GM04503 (cell line): ENCODE measurements at places on chromosomes 4 and X.

GRCh38 chr4:2396781-2397368 lies 21.6 kb downstream of the ZFYVE28 start:
- DNase-seq, result no peak

DNA sequence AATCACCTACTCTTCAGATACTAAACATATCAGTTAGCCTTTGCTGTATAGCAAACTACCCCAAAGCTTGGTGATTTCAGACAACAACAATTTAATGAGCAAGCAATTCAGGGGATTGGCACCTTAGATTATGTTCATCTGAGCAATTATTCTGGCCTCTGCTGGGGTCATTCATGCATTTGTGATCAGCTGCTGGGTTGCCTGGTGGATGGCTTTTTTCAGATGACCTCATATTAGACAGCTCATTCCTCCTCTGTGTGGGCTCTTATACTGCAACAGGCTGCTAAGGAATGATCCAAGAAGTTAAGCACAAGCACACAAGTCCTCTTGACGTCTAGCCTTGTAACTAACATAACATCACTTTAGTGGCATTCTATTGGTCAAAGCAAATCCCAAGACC lies 153.0 kb upstream of the PPP1R2C start:
- DNase-seq, result no peak

- DNase-seq, result no peak
Observed at GRCh38 chrX:24149351-24150050, at the start of gene ZFX. TSS of gene ZFX (plus strand) at chrX:24149729. CDS start at chrX:24172743, 23,014 bp downstream.

GRCh38 chr4:56611501-56611900 lies 69.6 kb downstream of the HOPX start:
- DNase-seq, result no peak

GRCh38 chr4:128162434-128162833 lies 101.3 kb downstream of the LARP1B start:
- no peak for DNase-seq

- DNase-seq, result no peak
Observed at GRCh38 chr4:75908555-75908954, 6.3 kb upstream of the PPEF2 start.

GRCh38 chr4:96295143-96295741 lies 455.3 kb downstream of the PDHA2 start:
- no peak for DNase-seq

DNA sequence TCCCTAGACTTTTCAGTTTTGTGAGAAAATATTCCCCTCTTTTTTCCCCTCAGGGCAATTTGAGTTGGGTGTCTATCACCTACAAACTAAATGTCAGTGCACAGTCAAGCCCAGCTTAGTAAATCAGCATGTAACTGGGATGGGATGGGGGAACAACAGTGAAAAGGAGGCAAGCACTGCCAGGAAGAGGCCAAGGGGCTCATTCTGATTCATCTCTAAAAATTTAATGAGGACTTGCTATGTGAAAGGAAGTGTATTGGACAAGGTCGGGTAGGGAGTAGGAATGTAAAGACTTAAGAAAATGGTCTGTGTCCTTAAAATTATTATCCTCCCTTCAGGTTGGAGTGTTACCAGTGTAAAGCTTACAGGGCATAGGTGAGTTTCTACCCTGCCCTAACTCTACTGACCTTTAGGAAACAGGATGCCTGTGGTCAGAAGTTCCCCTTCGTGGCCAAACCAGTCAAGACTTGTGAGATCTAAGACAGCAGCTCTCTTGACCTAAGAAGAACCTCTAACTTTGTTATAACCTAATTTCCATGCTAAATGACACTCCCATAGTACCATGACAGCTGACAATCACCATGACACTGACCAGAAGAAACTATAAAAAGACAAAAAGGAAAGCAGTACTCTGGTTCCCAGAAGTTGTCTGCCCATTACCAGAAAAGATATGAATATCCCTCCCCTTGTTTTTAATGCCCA lies 194.4 kb upstream of the LDB2 start:
- no peak for DNase-seq

DNA sequence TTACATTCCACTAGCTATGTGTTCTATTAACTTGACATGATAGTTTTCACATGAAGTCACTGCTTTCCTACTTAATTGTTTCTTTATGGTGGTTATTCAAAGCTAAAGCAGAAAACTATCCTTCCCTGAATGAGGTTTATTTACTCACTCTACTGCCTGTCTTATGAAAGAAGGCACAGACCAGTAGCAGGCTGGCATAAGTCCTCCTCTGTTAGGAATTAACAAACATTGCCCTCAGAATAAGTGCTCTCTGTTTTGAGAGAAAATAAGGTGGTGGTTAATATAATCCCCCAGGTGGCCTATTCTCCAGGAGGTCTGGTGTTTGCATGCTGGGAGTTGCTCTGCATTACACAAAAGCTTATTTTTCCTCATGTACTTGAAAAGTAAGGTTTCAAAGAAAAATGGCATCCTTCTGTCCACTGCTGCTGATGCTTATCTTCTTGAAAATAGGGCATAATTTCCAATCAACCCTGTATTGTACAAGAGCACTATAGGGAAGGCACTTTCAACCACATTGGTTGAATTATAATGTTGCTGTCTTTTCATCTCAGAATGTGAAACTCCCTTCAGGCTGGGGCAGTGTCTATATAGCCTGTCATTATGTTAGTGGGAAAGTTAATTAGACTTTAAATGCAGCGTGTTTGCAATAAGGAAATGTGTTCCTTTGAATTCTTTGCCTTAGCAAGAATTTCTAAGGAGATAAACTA lies 119.7 kb upstream of the TBC1D9 start:
- no peak for DNase-seq

GRCh38 chrX:123330229-123330942 lies 146.3 kb downstream of the GRIA3 start:
- DNase-seq, result no peak

GRCh38 chr4:76011700-76012387 lies 4.5 kb upstream of the CXCL9 start:
- DNase-seq, result peak; percentile 45

DNA sequence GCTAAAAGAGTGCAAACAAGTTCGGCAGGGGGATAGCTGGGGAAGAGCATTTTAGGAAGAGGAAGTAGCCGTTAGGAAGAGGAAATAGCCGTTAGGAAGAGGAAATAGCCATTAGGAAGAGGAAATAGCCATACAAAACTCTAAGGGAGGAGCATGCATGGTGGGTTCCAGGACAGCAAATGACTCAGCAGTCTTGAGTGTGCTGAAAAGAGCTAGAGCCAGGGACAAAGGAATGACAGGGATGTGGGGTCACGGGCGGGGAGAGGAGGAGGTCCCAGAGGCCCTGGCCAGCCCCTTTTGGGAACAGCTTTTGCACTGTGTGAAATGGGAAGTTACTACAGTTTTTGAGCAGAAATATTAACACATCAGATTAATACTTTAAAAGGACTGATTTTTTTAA lies 882.6 kb downstream of the TRIML1 start:
- DNase-seq, result peak; percentile 5

GRCh38 chr4:6324999-6325787 lies 55.5 kb downstream of the WFS1 start:
- DNase-seq, result no peak

GRCh38 chr4:77229433-77229832 lies 72.4 kb downstream of the CCNG2 start:
- DNase-seq, result no peak

- peak; percentile 28 for DNase-seq
Observed at GRCh38 chrX:15055146-15055930, 182.1 kb downstream of the MOSPD2 start.

DNA sequence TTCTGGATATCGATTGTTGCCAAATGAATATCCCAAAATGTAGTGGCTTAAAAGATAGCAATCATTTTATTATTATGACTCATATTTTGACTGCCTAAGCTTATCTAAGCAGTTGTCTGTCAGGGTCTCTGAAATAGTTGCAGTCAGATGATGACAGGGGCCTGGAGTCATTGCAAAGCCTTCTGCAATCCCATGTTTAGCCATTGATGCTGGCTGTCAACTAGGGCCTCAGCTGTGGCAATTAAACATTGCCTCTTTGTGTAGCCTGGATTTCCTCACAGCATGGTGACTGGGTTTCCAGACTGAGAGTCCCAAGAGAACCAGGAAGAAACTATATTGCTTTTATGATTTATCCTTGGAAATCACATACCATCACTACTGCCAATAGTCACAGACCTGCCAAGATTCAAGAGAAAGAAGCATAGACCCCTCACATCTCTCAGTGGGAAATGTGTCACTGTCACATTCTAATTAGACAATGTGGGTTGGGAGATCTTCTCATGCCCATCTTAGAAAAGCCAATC lies 227.3 kb upstream of the NOCT start:
- no peak for DNase-seq

- DNase-seq, result no peak
Observed at GRCh38 chr4:142512161-142512560, 333.9 kb downstream of the INPP4B start.

DNA sequence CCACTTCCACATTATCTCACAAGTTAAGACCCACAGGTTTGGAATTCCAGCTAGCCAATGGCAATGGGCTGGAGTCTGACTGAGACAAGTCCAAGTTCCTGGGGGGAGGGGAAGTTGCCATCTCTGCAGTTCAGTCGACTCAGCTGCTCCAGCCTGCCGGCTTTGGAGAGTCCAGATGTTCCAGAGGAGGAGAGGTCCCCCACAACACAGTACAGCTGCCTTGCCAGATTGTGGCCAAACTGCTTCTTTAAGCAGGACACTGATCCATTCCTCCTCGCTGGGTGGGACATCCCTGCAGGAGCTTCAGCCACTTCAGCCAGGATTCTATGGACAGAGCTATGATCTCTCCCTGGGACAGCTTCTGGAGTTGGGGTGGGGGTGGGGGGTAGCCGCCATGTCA lies 199.2 kb downstream of the EDA start:
- DNase-seq, result no peak

DNA sequence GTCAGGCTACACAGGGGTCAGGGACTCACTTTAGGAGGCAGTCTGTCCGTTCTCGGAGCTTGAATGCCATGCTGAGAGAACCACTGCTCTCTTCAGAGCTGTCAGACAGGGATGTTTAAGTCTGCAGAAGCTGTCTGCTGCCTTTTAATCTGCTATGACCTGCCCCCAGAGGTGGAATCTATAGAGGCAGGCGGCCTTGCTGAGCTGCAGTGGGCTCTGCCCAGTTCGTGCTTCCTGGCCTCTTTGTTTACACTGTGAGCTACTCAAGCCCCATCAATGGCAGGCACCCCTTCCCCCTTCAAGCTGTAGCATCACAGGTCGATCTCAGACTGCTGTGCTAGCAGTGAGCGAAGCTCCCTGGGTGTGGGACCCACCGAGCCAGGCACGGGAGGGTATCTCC lies 31.5 kb upstream of the UNC5C start:
- no peak for DNase-seq

- DNase-seq, result no peak
Observed at GRCh38 chr4:121154103-121154515, 10.0 kb downstream of the TNIP3 start.

GRCh38 chr4:168751263-168752225 lies 254.7 kb downstream of the PALLD start:
- DNase-seq, result no peak

DNA sequence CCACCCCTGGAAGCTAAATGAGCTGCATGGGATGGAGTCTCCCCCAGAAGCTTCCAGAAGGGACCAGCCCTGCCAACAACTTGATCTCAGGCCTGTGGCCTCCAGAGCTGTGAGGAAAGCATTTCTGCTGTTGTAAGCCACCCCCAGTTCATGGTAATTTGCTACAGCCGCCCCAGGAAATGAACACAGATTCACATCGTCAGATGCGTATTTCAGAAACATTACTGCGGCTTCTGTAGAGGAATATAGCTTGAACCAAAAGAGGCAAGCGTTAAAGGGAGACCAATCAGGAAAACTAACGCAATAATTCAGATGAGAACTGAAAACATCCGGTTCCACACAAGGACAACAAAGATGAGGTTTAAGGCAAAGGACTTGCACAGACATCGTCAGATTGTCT lies 128.4 kb upstream of the TBL1X start:
- no peak for DNase-seq

GRCh38 chr4:129355031-129355430 lies 259.1 kb downstream of the C4orf33 start:
- no peak for DNase-seq

DNA sequence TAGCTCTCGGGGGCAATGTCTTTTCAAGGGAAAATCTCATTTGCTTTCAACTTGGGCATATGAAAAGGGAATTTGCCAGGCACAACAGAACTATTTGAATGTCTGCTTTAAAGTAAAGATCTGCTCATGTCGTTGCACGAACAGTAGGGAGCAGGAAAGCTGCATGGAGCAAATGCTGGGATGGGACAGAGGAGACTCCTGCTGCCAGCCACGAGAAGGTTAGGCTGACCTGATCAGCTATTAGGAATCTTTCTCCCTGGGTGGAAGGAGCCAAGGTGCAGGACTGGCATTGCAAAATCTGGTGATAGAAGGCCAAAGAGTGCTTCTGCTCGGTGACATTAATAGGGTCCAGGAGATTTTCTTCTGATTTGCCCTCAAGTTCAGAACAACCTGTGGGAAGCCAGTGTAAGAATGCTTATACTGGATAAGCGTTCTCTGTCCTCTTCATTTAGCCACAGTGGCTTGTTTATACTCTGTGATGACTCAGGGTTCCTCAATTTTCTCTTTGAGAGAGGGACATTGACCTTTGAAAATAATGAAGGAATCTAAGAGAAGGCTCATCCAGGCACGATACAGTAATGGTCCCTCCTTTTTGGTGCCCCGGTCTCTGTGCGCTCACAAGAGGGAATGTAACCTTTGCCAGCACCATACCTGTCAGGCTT lies 22.9 kb downstream of the FHL1 start:
- peak; percentile 25 for DNase-seq

- DNase-seq, result no peak
Observed at GRCh38 chrX:154032653-154033052, 13.0 kb upstream of the IRAK1 start.

GRCh38 chr4:107913283-107913899 lies 18.0 kb upstream of the CYP2U1 start:
- DNase-seq, result no peak

GRCh38 chrX:79081895-79082512 lies 62.5 kb upstream of the GPR174 start:
- DNase-seq, result no peak

GRCh38 chrX:6210230-6210629 lies 18.4 kb downstream of the NLGN4X start:
- no peak for DNase-seq

GRCh38 chr4:152156442-152156841 lies 379.4 kb downstream of the FBXW7 start:
- no peak for DNase-seq

DNA sequence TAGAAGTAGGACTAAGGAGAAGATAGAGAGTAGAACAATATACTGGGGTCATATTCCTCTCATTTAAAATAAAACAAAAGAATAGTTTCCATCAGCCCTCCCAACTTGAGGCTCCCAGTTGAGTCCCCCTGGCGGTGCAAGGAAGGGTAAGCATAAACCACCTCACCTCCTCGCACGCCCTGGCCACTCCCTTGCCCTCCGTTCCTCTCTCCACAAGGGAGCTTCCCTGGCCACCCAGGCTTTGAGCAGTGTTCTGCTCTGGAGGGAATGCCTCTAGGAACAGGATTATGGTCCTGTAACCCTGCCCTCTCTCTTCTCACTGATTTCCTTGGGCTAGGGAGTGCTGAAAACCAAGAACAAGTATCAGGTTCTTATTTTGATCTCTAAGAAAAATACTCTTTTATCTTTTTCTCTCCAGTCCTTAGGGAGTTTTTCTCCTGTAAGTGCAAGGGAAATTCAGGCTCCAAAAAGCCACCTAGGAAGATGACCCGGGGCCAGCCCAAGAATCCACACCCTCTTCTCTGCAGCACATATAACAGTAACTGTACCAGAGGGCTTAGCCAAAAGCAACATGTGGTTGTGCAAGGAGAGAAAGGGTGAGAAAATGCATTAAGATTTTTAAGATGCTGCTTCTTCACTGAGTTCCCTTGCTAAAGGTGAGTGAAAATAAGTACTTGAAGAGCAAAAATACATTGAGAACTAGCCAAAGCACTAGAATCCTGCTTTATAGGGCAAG lies 69.9 kb downstream of the USP38 start:
- no peak for DNase-seq
